ENCODE measurements at places on chromosomes 5 and 9.

DNA sequence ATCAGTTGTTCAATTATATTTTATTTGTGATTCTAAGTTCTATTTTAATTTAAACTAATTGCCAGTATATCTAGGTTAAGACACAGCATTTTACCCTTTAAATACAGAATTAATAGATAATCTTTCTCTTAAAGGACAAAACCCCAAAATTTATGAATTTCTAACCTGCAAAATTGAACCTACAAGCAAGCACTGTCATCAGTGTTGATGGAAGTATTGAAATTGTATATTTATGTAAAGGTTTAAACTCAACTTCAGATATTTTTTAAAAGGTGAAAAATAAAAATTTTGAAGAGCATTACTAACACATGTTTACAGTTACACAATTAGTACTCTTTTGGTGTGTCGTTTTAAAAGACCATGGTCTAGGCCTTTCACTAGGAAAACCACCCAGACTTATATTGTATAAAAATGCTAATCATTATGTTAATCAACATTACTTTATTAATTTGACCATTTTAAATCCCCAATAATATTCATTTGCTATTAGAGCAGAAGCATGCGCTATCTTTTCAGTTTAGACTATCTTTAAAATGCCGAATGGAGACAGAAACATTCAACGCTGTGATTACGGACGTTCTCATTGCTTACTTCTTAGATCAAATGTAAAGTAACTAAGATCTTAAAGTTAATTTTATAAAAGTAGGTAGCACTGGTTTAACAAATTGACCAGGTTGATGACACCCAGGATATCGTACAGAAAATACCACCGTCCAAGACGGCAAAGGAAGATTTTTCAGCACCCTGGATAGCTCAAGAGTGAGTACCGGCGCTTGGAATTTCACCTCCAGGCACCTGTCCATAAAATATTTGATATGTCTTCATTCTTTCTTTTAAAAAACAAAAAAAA is 3.2 kb downstream of the OTP start:
- DNase-seq: no peak

- DNase-seq: no peak
Measured at GRCh38 chr5:53507013-53507412, 26.6 kb downstream of the FST start.

- no peak for DNase-seq
Measured at GRCh38 chr5:114612406-114612805, 250.5 kb downstream of the KCNN2 start.

DNA sequence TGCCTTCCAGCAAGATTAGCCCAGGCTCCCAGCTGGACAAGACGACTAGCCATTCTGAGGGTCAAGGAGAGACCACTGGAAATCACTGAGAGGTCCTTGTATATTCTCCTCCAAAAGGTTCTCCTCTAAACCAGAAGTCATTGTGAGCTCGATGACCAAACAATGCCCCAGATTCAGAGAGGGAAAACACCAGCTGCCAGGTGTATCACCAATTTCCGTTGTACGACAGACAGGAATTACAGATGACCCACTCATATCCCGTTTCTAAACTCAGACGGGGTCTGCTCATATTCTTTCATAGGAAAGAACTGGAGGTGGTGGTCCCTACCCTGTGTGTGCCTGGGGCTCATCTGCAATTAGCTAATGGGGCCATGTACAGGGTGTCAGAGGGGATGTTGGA is 14.2 kb downstream of the FAXDC2 start:
- no peak for DNase-seq

Data from fibroblast of pulmonary artery (primary cell).